ENCODE measurements at places on chromosomes 1 and 21.

- no peak for DNase-seq
Measured at GRCh38 chr1:214823311-214824117, 220.5 kb downstream of the CENPF start.

GRCh38 chr1:231020139-231020601 lies 19.9 kb downstream of the FAM89A start:
- DNase-seq: no peak

- DNase-seq: peak; percentile 20
Measured at GRCh38 chr1:169271098-169271497, 96.5 kb downstream of the NME7 start.

DNA sequence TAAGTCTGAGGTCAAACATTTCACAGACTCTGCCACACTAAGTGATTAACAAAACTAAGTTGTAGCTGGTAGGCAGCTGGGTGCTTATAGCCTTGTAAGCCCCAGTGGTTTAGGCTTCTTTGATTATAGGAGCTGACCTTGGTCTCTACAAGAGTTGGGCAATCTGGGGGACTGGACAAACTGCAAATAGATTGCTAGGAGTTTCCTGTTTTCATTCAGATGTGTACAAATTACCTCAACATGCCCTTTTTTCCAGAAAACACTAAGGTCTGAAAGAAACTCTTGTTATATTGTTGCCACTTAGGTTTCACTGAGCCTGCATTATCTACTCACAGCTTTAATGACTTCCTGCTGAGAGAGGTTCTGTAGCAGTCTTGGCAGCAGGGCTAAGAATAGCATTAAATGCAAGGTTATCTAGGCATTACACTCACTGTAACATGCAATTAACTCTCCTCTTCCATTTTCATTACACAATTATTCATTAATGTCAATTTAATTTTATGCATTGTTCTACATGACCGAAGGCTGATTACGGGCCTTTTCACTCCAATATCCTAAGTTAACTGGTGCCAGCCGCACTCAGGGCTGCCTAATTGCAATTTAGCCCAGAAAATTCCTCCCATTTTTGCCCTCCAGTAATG lies 314.0 kb downstream of the LMO4 start:
- no peak for DNase-seq

- peak; percentile 59 for DNase-seq
Measured at GRCh38 chr1:147225193-147225730, at the start of gene FMO5. Gene FMO5 (minus strand): TSS chr1:147225339. CDS start chr1:147225029, 310 bp downstream.

DNA sequence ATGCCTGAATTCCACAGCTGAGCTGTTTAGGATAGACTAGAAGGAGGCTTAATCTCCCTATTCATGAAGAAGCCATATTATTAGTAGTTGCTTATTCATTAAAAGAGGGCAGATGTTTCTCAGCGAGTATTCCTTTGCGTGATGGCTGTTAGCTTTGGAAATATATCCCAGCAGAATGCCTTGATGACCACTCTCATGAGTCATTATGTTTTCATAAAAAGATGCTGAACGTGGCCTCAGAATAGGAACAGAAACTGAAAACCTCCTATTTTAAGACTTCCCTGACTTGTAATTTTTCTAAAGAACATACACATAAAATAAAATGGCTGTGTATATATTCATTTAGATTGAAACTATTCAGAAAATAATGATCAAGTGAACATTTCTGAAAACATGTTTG lies 9.6 kb upstream of the PLA2G4A start:
- no peak for DNase-seq

GRCh38 chr1:219692981-219693380 lies 80.1 kb upstream of the ZC3H11B start:
- DNase-seq: no peak

- DNase-seq: no peak
Measured at GRCh38 chr1:117110774-117111173, 10.8 kb downstream of the TRIM45 start.

DNA sequence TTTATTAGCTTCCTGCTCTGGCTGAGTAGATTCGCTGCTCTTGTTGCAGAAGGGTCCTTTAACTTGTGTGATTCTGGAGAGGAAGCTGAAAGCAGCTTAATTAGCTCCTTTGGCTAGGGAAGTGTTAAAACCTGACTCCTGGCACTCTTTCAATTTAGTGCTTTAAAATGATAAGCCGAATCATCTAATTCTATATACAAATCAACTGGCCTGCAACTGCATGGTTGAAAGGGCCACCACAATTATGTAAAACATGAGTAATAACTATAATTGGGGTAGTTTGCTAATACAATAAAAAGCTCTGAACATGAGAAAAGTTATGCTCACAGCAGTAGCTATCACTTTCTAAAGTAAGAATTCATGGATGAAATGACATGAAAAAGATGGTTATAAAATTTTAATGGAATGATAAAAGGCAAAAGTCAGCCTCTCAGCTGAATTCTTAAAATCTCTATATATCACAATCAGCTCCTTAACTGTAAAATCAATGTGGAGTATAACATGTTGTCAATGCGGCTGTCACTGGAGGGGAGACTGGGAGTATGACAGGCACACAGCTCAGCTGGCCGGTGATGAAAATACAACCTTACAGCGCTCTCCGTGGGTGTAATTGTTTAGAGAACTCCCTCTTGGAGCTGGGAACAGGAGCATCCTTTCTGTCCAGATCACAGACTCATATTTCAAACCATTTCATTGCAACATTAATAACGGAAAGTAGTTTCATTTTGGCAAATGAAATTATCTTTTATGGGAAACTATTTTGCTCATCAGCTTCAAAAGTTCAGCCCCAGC lies 324.4 kb downstream of the KCTD3 start:
- no peak for DNase-seq

DNA sequence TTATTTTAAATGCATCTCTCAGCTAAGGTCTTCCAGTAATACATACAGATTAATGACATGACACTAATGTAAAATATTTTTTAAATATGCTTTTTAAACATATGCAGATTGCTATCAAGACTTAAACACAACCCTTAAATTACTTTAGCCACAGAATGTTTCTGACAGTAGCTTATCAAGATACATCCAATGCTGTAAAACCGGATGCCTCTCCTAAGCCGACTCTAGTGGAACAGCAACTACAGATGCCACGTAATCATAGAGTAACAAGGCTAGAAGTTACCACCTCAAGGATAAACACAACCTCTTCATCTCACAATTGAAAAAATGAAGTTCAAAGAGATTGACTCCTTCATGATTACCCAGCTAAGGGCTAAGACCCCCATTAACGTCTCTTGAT lies 68.4 kb downstream of the ZZZ3 start:
- no peak for DNase-seq

DNA sequence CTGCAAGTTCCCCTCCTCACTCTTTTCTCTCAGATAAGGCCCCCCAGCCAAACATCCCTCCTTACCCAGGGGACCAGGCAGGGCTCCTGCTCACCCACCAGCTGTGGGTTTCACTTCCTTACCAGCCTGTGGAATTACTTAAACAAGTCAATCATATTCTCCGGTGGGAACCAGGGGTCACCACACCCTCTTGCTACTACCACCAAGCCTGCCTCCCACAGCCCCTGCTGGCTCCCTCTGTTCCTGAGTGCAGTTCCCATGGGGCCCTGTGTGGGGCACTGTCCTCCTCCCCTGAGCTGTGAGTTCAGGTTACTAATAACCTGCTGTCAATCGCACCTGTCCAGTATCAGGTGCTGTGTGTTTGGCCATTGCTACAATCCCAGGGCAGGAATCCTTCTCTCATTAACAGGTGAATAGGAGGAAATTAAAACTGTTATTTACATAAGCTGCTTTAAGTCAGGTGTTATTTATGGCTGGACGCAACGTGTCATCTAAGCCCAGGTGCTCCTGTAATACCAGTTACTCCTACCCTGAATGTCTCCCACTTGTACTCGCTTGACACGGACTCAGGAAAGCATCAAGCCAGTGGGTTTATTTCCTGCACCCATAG lies 53.1 kb upstream of the LBR start:
- peak; percentile 57 for DNase-seq

- no peak for DNase-seq
Measured at GRCh38 chr1:93167006-93167405, 13.2 kb downstream of the TMED5 start.

GRCh38 chr1:156750191-156750672 lies 1.2 kb downstream of the HDGF start:
- DNase-seq: peak; percentile 37

DNA sequence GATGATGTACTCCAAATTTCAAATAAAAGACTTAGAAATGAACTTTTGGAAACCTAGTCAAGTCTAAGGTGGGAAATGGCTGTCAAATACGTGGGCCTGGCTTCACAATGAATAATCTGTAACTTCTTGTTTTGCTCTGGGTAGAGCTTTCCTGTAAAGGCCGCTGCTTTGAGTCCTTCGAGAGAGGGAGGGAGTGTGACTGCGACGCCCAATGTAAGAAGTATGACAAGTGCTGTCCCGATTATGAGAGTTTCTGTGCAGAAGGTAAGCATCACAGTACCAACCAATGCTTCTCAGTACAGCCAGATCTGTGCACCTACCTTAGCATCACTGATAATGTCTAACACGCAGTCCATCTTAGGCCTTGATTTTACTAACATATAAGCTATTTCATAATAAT lies 73.6 kb downstream of the TPR start:
- DNase-seq: no peak

GRCh38 chr1:107460035-107460434 lies 319.2 kb downstream of the NTNG1 start:
- DNase-seq: no peak

GRCh38 chr21:15966231-15966630 lies 236.4 kb downstream of the USP25 start:
- DNase-seq: no peak

DNA sequence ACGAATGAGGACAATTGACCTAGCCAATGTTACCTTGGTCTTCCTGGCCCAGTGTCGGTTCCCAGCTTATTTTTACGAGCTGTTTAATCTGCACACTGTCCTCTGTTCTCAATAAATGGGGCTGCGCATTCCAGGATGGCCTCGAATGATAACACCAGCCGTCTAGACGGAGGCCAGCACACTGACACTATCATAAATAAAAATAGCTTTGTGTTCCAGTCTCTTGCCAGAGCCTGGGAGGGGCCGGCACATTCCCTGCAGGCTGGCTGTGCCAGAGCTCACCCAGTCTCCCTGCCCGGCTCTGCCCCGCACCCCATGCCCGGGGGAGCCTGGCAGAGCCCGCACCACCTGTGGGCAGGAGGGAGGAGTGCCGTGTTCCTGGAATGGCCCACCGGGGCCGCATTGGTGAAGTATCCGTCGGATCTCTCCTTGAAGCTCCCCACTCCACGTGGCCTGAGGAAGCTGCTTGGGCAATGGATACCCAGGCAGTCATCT lies 92.1 kb downstream of the SPSB1 start:
- DNase-seq: no peak

- no peak for DNase-seq
Measured at GRCh38 chr21:43593078-43593477, 66.2 kb downstream of the HSF2BP start.

- no peak for DNase-seq
Measured at GRCh38 chr1:70667494-70668170, 256.6 kb downstream of the CTH start.

DNA sequence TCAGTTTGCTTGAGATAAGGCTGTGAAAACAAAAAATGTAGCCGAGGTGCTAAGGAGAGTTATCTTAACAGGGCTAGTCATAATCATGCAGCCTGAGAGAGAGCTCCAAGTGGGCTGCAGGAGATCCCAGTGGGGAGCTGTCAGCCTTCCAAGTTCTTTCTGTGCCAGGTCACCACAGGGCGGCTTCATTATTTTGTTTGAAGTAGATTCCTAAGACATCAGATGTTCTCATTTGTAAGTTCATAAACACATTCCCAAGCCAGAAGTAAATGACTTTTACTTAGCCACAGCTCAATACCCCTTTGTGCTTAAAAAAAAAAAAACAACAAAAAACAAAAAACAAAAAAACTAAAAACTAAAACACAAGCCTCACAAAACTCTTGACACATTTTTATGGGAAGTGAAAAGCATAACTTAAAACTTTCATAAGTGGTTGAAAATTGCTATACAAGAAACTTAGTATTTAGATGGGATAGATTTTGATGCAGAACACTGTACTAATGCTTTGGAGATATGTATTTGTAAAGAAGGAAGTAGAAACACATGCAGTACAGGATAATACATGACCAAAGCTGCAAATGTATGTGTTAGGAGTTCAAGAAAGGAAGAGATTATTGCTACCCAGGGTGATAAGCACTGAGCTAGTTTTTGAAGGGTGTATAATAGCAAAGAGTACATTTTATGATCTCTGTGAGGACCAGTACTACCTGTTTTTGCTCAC lies 8.6 kb downstream of the CDC14A start:
- no peak for DNase-seq

- no peak for DNase-seq
Measured at GRCh38 chr1:225044258-225044657, 114.8 kb downstream of the DNAH14 start.

DNA sequence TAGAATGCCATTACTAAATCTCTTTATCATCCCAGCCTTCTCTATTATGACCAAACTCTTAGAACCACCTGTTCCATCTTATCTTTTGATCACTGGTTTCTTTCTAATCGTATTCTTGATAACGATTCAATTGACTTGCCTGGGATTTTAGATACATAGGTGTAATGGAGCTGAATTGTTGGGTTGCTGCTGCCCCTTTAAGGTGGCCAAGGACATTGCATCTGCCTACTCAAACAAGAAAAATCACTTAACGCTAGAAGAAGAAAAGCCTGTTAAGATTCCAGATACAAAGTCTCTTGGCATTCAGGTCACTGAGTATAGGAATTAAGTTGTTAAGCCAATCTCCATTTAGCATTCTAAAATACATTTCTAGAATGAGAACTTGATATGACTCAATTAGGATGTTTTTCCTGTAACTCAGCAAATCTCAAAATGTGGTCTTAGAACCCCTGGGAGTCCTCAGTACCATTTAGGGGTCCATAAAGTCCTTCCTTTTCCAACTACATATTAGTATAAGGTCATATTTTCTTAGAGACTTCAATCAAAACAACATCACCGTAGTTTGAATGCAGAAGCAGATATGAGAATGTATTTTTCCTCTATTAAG lies 12.4 kb downstream of the NEXN start:
- DNase-seq: peak; percentile 64

- DNase-seq: no peak
Measured at GRCh38 chr1:79741720-79742421, 735.3 kb upstream of the ADGRL4 start.

DNA sequence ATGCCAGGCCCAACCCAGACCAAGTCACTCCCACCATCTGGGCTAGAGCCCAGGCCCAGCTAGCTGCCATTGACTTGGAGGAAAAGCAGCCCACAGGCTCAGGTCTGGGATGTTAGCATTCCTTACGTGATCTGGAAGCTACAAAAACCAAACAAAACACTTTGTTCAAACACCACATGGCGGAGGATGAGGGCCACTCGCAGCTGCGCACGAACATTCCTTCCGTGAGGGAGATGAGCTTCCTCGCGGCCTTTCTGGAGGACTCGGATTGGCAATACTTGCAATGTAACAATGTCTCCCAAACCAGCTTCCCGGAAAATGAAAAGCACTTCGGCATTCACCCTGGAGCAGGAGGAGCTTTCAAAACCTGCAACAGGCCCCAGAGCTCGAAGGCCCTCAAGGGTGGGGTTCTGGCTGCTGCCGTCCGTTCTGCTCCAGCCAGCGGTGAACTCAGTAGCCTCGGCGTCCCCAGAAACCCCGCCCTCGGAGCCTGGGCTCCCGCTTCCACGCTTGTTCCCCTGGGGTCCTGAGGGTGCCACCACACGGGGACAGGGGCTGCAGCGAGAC lies 40.5 kb downstream of the COL6A1 start:
- DNase-seq: no peak

GRCh38 chr21:41112740-41113692 lies 54.9 kb upstream of the BACE2 start:
- DNase-seq: peak; percentile 41
